Memory B cell (primary cell): ENCODE measurements at places on chromosomes 4 and X.

- DNase-seq: peak; percentile 37
These were observed 752 bp downstream of the SEPTIN11 start for GRCh38 chr4:76950052-76950955.

DNA sequence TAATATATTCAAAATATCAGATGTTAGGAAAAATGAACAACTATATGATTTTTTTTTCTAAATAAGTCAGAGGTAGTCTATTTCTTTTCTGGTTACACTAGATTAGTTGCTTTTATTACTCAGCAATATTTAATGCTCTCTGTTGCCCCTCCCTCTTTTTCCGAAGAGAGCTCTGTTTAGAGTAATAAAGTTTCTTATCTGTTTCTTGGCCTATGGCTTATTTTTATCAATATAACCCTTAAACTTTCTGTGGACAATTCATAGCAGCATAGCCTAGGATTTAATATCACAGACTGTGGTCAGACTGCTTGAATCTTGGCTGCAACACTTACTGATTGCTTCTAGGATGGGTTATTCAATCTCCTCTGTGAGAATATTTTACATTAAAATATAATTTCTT lies 2315.4 kb upstream of the AGA start:
- DNase-seq: no peak

- DNase-seq: no peak
These were observed 1519.8 kb downstream of the ARAP2 start for GRCh38 chr4:34724491-34724890.

DNA sequence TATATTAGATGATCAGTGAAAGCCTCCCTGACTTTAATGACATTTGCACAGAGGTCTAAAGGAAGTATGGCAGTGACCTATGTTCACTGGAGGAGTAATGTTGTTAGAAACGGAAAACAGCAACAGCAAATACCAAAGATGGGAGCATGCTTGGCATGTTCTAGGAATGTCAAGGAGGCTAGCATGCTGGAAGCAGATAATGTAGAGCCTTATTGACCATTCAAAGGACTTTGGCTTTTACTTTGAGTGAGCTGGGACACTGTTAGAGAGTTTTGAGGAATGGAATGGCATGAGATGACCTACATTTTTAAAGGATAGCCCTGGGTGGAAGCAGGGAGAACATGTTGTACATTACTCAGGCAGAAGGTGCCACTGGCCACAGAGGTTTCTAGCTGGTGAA lies 6.0 kb downstream of the RPA4 start:
- DNase-seq: no peak

DNA sequence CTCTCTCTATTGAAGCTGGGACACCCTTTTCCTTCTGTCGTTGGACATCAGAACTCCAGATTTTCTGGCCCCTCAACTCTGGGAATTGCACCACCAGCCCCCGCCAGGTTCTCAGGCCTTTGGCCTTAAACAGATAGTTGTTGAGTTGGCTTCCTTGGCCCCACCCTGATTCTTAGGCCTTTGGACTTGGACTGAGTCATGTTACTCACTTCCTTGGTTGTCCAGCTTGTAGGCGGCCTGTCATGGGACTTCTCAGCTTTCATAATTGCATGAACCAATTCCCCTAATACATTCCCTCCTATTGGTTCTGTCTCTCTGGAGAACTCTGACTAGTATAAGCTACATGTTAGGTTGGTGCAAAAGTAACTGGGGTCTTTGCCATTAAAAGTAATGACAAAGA lies 195.7 kb downstream of the GPAT3 start:
- no peak for DNase-seq

DNA sequence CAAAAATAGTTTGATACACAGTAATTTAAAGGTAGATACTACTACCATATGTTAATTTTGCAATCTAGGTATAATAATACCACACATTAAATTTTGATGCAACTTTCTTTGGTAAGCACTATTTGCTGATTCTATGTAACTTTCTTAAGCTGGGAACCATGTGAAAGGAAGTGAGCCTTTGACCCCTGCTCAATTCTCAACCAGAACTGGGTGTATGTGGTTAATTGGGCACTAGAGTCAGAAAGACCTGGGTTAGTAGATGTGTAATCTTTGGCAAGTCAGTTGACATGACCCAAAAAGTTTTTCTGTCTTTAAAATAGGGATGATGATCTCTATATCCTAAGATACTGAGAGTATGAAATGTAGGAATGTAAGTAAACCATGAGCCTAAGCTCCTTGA lies 22.4 kb downstream of the TLR2 start:
- no peak for DNase-seq

- no peak for DNase-seq
These were observed 160.8 kb upstream of the STK26 start for GRCh38 chrX:131862321-131862720.

- DNase-seq: no peak
These were observed 299.9 kb downstream of the ASMT start for GRCh38 chrX:1914606-1915365.

GRCh38 chr4:159266981-159267868 lies 164.3 kb downstream of the RAPGEF2 start:
- DNase-seq: no peak

DNA sequence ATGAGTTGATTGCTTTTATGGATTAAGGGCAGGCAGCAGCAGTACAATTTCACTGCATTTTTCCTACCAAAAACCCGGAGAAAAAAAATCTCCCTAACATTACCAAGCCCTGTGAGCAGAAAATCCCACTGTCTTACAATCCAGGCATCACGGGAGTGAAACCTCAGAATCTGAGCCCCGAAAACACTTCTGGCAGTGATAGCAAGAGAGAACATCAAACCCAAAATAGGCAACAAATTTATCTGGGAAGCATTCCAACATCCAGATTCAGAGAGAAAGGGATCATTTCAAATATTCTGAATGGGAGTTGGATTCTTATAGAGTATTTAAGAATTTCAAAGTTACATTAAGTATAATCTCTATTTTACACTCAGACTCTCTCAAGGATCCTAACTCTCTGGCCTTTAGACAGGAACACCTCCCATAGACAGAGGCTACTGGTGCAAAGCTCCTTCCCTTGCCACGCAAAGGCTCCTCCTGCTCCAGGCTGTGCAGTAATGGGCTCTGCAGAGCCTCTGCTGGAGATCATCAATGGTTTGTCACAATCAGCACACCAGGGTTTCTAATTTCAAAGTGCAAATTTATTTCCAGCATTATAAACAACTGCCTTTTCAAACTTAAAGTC lies 256.9 kb downstream of the PARM1 start:
- DNase-seq: no peak

DNA sequence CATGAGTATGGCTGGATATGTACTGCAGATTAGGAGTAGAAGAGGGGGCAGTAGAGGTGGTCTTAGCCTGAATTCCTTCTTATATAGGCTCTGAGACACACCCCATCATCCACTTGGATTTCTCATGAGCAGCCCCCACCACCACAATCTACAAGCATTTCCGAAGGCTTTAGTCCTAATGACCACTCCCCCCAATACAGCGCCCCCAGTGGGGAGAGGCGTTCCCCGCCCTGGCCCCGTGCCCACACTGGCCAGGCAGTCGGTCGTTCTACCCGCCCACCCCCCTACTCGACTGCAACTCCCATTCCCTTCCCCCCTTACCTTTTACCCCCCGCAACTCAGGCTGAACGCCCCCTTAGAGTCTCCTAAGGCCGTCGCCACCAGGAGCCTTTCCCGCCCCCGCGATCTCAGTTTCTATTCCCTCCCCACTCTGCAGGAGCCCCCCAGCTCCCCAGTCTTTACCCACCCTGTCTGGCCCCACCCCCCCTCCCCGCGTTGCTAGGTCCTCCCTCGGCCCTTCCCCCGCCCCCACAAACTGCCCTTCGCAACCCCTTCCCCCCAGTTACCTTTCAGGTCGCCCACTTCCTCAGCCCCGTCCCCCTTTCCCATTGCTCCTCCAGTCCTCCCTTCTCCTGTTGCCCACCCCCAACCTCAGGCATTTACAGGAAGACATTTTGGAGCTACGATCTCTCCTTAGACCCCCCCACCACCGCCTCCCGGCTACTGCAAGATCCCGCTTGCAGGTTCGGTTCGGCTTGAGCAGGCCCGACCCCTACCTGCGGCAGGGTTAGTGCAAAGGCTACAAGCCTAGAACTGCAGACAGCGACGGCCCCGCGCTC lies 468 bp downstream of the ZMYM3 start:
- peak; percentile 3 for DNase-seq
